CD4-positive, CD25-positive, alpha-beta regulatory T cell (primary cell): ENCODE measurements at places on chromosomes 1 and 21.

DNA sequence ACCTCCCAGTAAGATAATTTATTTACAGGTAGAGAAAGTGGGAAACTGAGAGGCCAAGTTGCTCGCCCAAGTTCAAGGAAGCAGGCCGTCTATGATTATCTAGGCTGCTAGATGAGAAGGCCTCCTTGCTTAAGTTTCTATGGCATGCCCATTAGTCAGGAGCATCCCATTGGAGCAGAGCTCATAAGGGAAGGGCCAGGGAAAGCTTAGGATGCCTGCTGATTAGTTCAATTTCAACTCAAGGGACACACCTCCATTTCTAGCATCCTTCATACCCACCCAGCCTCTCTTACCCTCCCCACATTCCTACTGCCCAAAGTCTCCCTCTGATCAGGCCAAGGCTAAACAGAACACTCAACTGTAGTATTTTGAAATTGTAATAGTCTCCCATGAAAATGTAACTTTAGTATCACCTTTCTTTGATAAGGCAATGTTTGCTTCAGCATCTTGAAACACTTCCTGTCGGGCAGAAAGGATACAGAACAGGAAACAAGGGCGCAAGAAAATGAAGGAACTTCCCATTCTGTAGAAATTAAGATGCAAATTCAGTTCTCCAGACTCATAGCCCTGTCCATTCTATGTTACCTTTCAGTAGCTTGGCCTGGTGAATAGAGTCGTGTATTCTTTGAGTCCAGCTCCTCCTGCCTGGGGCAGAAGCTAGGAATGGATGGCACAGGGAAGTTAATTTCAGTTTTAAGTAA is 46.3 kb upstream of the TARBP1 start:
- DNase-seq: no peak

GRCh38 chr1:37845786-37846185 is 13.6 kb downstream of the MTF1 start:
- no peak for DNase-seq

DNA sequence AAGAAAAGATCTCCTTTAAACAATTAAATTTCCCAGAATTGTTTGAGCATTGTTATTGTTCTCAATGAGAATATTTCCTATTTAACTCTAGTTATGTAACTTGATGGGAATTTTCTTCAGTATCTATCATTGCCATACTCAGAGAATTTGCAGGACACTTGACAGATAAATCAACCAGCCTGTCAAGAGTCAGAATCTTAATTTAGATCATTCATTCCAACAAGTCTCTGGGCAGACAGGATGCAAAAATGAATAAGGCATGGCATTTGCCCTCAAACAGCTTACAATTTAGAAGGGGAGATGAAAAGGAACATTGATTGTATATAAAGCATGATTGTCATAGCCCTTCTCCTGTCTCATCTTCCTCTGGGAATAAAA is 7.3 kb upstream of the DISC1 start:
- DNase-seq: no peak

DNA sequence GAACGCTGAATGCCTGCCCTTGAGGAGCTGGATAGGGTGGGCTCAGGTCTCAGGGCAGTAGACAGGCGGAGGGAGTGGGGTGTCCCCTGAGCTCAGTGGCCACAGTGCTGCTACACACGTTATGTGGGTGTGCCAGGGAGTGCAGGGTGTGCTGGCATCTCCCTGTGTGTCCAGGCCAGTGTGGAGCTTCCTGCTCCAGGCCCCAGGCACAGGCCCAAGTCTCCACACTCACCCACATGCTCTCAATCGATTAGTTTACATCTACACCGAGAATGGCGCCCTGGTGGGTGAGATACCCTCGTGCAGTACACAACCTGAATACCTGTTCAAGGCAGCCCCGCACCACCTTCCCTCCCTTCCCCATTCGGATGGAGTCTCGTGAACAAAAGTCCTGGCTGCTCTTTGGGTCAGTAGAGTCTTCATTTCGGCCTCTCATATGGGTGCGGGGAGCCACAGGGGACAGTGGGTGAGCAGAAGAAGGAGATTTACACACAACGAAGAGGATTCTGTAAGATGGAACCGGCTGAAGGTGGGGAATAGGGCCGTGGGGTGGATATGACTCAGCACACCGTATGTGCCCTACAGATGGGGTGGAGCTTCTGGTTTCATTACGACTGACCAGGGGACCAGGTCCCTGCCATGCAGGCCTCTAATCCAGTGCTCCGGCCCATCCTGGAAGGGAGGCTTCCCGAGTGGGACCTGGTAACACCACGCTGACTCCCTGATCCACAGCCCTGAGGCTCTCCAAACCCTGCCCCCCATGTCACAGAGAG is 93.3 kb downstream of the SPSB1 start:
- DNase-seq: no peak

- DNase-seq: no peak
These were observed 369.7 kb downstream of the MATN1 start for GRCh38 chr1:30353637-30354036.

GRCh38 chr1:163094589-163094988 is 25.4 kb downstream of the RGS4 start:
- no peak for DNase-seq

DNA sequence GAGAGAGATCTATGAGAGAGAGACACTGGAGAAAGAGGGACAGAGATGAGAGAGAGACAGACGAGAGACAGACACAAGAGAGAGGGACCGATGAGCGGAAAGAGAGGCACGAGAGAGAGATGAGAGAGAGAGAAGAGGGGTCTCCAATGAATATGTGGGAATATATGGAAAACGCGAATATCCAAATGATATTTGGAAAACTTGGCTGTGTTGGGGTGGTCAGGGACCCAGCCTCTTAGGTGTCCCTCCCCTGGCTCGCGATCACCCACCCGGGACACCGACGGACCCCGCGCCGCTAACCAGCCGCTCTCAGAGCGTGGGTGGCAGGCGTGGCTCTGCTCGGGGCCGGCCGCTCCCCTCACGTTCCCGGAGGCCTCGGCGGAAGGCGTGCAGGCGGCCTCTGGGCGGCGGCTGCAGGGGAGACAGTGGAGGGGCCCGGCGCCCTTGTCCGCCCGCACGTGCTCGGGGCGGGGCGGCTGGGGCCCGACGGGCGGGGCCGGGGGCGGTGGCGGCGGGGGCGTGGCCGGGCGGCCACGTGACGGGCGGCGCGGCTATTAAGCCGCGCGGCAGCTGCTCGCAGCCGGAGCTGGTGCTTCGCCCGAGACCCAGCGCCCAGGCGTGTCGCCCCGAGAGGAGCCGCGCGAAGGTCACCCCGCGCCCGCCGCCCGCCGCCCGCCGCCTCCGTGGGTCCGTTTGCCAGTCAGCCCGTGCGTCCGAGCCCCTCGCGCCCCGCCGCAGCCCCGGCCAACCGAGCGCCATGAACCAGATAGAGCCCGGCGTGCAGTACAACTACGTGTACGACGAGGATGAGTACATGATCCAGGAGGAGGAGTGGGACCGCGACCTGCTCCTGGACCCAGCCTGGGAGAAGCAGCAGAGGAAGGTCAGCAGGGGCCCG is at the start of gene ACTN2:
Gene ACTN2, plus strand, starts transcription at position 583 of the 898 bp plus-strand sequence. Its CDS starts 175 bp downstream, at position 758.
- peak; percentile 35 for DNase-seq

DNA sequence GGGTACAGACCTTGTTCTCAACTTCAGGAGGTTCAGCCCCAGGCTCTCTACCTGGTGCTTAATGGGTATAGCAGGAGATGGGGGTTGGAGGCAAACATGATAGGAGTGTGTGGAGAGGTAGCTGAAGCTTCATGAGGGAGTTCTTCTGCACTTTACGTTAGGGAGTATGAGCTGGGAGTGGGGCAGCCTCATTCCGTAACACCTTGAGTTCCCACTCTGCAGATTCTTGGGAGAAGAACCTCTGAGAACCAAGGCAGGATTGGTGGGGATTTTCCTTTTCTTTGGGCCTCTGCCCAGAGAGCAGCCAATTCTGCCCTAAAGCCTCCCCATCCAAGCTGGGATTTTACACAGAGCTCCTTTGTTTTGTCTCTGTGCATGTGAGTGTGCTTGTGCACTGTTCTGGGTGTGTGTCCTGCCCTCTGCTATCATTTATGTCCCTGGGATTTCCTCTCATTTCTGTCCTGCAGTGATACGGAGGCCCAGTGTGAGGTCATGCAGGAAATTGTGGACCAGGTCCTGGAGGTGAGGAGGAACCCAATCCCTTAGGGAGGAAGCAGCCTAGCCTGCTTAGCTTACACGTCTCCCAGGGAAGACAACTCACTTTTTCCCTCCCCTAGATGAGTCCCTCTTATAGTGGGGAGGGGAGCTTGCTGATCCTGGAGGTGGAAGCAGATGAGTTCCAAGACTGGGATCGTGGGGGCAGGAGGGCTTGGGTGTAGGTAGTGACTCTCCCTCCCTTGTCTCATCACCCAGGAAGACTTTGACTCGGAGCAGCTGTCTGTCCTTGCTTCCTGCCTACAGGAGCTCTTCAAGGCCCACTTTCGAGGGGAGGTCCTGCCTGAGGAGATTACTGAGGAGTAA is 11.6 kb upstream of the SLC27A3 start:
- DNase-seq: no peak

- DNase-seq: no peak
These were observed 68.6 kb downstream of the SPAG17 start for GRCh38 chr1:118116401-118116800.

- no peak for DNase-seq
These were observed 195.4 kb upstream of the RUNX1 start for GRCh38 chr21:35244514-35244913.

DNA sequence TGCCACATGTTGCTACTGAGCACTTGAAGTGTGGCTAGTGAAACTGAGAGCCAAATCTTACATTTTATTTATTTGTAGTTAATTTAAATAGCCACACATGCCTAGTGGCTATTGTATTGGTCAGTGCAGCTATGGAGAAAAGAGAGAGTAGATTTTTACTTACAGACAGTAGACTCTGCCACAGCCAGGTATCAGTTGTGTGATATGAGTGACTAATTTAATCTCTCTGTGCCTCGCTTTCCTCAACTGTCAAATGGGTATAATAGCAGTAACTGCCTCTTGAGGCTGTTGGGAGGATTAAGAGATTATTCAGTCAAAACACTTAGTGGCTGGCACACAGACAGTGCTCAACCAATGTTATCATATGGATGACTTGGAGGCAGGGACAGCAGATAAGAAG is 49.0 kb downstream of the UBE2T start:
- DNase-seq: no peak

DNA sequence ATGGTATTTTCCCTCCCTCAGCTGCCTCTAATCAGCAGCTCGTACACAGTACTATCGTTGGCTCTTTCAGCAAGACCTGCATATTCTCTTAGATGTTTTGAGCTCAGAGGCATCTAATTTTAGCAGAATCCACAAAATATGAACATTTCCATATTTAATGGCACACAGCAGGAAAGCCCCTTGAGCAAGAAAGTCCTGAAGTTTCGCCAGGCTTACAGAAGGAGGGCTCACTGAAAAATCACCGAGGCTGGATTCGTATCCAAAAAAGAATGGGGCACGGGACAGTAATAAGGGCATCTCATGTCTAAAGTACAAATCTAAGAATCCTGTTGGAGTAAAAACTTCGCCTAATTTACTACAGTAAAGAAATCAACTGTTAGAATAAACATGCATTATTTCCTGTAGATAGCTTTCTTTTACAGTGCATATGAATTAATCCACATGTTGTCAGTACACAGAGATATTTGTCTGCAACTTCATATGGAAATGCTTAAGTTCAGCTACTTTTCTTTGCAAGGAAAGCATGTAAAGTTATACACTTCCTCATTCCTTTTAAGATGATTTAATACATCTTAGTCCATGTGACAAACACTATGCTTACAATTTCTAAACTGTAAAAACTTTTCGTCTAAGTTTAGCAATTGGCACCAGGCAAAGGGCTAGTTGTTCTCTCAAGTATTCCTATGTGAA is 1205.3 kb upstream of the ADGRL4 start:
- DNase-seq: no peak

GRCh38 chr1:88061492-88062177 is 622.4 kb upstream of the PKN2 start:
- no peak for DNase-seq

- no peak for DNase-seq
These were observed 84.3 kb upstream of the VAV3 start for GRCh38 chr1:108049178-108049819.

- no peak for DNase-seq
These were observed 48.4 kb downstream of the ZBTB40 start for GRCh38 chr1:22500058-22500457.

DNA sequence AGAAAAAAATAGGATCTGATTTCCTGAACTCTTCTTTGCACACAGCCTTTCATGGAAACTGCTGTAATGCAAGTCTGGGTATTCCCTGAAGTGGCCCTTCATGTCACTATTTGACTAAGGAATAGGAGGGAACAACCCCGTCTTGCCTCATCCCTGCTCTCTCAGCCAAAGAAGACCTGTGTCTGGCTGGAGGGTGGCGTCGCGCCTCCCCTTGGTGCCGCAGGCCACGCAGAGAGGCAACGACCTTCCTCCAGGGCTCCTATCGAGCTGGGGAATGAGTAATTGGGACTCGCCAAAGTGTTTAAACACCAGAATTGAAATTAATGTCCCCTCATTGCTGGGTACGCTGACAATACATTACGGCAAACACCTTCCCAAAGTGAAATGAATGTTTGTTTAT is 129.8 kb downstream of the PBX1 start:
- DNase-seq: no peak
